ENCODE measurements at places on chromosomes 6 and 20. TPM values are rescaled to one million over a fixed set of nuclear protein-coding genes. Genes with fewer than 3 reads are reported as not detected.

DNA sequence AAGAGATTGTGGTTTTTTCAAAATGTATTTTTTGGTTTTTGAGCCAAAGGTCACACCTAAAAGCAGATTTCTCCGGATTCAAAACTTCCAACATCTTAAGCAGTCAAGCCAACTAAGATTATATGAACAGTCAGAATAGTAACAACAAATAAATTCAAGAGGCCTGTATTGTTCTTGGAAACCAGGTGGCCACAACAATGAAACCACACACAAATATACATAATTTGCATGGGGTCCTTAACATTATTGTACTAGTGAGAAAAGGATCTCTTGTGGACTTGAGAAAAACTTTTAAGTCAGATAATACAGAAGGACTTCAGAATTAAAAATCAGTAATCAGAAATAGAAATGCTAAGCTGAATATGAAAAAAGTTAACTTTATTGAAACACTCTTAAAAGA is 40.6 kb downstream of the NOL7 start:
- no peaks in the 10 kb centered on the region for H3K4me1 ChIP-seq
- no peaks in the 10 kb centered on the region for H3K27me3 ChIP-seq
- DNase-seq: no peak
- H3K27ac ChIP-seq: no peak overlapping the region
- peaks cover 21% of the 10 kb centered on the region for H3K36me3 ChIP-seq
- no peak overlapping the region for H3K4me3 ChIP-seq

GRCh38 chr6:131041814-131042213 is 21.2 kb downstream of the EPB41L2 start:
- no peaks in the 10 kb centered on the region for H3K27me3 ChIP-seq
- DNase-seq: no peak

DNA sequence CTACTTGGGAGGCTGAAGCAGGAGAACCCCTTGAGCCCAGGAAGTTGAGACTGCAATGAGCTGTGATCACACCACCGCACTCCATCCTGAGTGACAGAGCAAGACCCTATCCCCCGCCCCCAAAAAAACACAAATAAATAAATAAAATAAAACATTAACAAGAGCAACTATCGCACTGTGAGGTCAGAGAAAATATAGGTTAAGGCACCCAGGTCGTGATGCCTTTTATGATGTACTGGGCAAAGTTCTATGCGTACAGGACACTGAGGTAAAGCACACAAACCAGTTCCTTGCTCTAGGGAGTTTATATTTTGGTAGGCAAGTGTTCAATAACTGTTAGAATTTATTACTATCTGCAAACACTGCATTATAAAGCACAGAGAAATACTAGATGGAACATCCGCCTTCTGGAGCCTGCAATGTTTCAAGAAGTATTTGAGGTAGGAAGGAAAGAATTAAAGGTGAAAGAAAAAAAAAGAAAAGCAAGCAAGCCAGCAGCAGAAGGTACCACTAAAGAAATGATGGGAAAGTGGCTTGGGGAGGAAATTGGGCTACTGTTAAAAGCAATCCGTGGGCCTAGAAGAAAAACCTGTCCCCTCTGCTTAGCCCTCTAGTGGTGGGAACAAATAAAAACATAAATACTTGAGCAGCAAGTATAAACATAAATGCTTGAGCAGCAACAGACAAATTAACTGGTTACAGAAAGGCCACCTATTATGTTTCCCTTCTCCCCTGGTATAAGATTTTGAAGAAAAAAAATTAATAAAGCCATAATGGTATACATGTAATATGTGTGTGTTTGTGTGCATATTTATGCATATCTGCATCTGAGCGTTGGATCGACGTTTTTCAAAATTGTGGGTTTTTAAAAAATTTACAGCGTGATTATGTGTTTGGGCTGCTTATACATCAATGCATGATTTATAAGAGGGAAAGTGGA is 128.0 kb downstream of the PHACTR1 start:
- H3K27ac ChIP-seq: no peak overlapping the region
- H3K27me3 ChIP-seq: no peaks in the 10 kb centered on the region
- no peak overlapping the region for H3K4me3 ChIP-seq

GRCh38 chr6:79377888-79378348 is 143.4 kb upstream of the HMGN3 start:
- DNase-seq: no peak
- H3K4me1 ChIP-seq: no peaks in the 10 kb centered on the region
- H3K36me3 ChIP-seq: no peaks in the 10 kb centered on the region
- no peak overlapping the region for H3K4me3 ChIP-seq

DNA sequence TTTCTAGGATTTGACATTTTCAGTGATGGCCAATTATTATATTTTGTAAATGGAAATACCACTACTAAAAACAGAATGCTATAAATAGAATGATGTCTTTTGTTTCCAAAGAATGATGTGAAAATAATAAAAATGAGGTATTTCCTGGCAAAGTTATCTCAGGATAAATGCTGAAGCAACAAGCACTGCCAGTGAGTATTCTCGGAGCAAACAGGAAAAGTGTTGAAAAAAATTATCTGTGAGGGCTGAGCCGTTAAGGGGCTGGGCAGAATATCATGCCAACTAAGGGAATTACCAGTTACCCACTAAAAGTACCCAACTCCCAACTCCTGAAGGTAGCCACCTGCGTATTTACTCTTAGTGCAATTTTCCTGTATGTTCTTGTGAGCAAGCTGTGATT is 23.6 kb upstream of the SCAF8 start:
- H3K36me3 ChIP-seq: no peaks in the 10 kb centered on the region
- H3K4me1 ChIP-seq: no peaks in the 10 kb centered on the region
- DNase-seq: no peak
- no peaks in the 10 kb centered on the region for H3K27me3 ChIP-seq
- H3K4me3 ChIP-seq: no peak overlapping the region

Gene NCOA7
- total RNA-seq: 8.4 TPM

- no peak overlapping the region for H3K27ac ChIP-seq
- no peak overlapping the region for H3K4me3 ChIP-seq
- H3K27me3 ChIP-seq: no peaks in the 10 kb centered on the region
- H3K4me1 ChIP-seq: no peaks in the 10 kb centered on the region
- H3K36me3 ChIP-seq: peaks cover 5% of the 10 kb centered on the region
Observed at GRCh38 chr20:34843421-34843820, 18.0 kb upstream of the NCOA6 start.
